ENCODE measurements at places on chromosomes 7 and 10. TPM values are rescaled to one million over a fixed set of nuclear protein-coding genes. Genes with fewer than 3 reads are reported as not detected.

MEIG1 gene
- total RNA-seq: not detected

NOS3 gene
- 4.0 TPM for total RNA-seq

SYT15B gene
- 3.0 TPM for total RNA-seq

ESYT2 gene
- 101 TPM for total RNA-seq

TMEM236 gene
- total RNA-seq: 0.88 TPM

LLCFC1 gene
- total RNA-seq: not detected

RBP4 gene
- 1.7 TPM for total RNA-seq

CPN1 gene
- not detected for total RNA-seq

RELN gene
- 1.5 TPM for total RNA-seq
